Osteoblast (primary cell): ENCODE measurements at places on chromosomes 1 and 21. TPM values are rescaled to one million over a fixed set of nuclear protein-coding genes. Genes with fewer than 3 reads are reported as not detected.
A peak's percentile ranks its signal among the peaks of the same experiment; 100 is the strongest.

- DNase-seq, result no peak
Measured at GRCh38 chr1:4452701-4453100, 201.7 kb upstream of the AJAP1 start.

The CLCNKA gene
- not detected in 2 replicates for total RNA-seq

- no peak for DNase-seq
Measured at GRCh38 chr1:223659711-223660110, 5.8 kb downstream of the CAPN8 start.

- DNase-seq, result no peak
Measured at GRCh38 chr21:19475525-19475924, 1071.9 kb upstream of the TMPRSS15 start.

GRCh38 chr1:201016943-201017827 is 6.3 kb downstream of the KIF21B start:
- DNase-seq, result peak; percentile 71

DNA sequence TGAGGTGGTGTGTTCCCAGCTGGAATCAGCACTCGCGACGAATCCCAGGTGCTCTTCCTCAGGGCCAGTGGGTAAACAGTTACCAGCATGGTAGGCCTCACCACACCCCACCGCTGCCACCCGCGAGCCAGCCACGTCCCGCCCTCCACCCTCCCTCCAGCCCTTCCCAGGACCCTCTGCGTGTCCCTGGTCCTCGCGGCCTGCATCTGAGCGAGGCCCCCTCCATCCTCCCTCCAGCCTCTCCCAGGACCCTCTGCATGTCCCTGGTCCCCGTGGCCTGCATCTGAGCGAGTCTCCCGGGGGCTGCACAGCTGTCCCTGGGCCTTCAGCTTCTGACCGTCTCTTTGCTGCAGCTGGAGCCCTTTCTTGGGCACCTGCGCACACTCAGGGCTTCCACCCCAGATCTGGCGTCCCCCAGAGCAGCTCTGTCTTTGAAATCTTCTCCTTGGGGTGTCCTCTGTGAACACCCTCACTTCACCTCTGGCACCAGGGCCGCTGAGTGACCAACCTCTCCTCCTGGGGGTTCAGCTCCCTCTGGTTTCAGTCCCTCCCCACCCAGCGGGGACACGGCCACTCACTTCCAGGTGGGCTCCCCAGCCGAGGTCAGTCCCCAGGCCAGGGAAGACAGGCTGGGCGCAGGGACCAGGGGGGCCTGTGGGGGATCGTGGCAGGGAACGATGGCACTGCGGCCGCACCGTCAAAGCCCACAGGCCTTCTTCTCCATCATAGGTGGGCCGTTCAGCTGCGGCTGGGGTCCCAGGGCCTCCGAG is 57.8 kb upstream of the COL6A2 start:
- DNase-seq, result peak; percentile 46

- DNase-seq, result no peak
Measured at GRCh38 chr1:18479454-18479853, 1.3 kb upstream of the KLHDC7A start.

The NEGR1 gene
- total RNA-seq, result 18.1 and 22.7 TPM in 2 replicates

GRCh38 chr1:19455353-19455752 is 30.0 kb downstream of the CAPZB start:
- DNase-seq, result no peak

- DNase-seq, result peak; percentile 54
Measured at GRCh38 chr1:202248861-202249260, 55.3 kb downstream of the LGR6 start.

The HRNR gene
- total RNA-seq, result not detected in 2 replicates

GRCh38 chr1:200624679-200625335 is 4.3 kb upstream of the KIF14 start:
- no peak for DNase-seq
